ENCODE measurements at places on chromosomes 5 and 9.

GRCh38 chr5:147413266-147413665 lies 96.6 kb downstream of the DPYSL3 start:
- no peak for DNase-seq

- DNase-seq: no peak
Measured at GRCh38 chr5:81726297-81726696, 24.6 kb downstream of the SSBP2 start.

DNA sequence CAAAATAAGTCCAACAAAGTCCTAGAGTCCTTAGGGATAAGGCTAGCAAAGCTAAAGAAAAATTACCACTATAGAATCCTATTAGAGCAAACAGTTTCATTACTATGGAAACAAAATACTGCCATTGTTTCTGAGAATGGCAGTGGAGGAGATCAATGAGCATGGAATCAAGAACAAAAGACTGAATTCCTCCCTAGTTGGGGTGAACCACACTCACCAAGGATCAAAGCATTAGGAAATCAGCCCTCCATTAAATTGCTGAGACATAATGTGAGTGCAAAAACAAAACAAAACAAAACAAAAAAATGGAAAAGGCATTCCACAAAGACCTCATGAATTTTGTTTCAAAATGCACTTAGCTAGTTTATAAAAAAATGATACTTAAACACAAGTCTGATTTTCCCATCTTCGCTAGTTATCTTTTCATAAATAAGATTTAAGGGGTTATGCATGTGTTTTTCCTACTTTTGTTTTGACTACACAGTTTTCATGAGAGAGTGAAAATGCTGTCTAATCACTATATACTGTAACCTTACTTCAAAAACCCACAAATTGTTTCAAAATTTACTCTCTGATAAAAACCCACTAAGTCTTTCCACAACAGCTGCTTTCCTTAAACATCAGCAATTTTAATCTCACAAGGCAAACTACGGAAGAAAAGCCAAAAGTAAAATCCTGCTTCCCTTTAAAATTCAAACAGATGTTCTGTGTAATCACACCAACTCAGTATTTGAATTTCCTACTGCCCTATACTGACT lies 9.7 kb downstream of the SERINC5 start:
- DNase-seq: no peak

GRCh38 chr9:136587145-136587943 lies 41.5 kb upstream of the NOTCH1 start:
- DNase-seq: peak; percentile 90

GRCh38 chr9:130897848-130898551 lies 1.4 kb upstream of the QRFP start:
- no peak for DNase-seq

DNA sequence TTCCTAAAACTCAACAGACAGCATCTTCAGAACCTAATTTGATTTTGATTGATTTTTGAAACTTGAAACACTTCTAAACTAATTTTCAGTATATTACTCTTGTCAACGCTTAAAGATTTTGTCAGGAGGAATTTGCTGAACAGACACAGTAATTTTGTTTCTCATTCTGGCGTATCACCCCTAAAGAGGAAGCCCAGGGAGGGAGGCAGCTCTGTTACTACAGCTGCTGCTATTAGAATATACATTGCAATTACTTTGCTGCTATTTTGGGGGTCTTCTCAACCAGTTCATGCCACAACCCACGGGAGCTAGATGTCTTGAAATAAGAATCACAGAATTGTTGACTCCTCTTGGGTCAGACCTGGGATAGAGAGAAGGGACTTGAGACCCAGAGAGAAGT lies 122.6 kb downstream of the TLR4 start:
- DNase-seq: no peak

GRCh38 chr5:36156121-36156601 lies 4.2 kb downstream of the SKP2 start:
- DNase-seq: no peak

- DNase-seq: no peak
Measured at GRCh38 chr9:21450733-21451394, 10.6 kb downstream of the IFNA1 start.

DNA sequence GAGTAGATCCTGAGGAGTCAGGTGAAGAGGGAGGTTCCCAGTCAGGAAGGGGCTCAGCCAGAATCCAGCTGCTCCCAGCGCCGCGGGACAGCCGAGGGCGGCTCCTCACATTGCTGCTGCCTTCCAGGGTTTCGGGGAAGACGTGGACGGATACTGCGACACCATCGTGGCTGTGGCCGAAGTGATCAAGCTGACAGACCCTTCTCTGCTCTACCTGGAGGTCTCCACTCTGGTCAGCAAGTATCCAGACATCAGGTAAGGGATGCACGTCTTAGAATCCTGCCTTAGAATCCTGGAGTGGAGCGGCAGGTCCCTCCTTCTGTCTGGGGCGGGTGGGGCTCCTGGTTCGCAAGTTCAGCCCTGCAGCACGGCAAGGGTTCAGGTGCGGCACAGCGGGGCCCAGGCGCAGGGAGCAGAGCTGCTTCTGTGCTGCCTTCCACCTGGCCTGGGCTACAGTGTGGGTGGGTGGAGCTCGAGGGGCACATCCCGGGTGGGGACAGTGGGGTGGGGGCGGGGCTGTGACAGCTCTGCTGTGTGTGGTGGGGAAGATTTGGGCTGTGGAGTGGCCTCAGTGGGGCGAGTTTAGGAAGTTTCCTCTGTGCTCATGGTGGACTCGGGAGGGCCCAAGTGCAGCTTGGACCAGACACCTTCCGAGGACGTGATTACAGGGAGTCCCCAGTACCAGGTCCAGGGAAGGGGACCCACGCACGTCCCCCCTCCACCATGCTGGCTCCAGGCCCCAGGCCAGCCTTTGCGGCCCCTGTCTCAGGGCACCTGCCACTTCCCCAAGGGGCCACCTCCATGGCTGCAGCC lies 22.8 kb downstream of the EXOC3 start:
- no peak for DNase-seq

DNA sequence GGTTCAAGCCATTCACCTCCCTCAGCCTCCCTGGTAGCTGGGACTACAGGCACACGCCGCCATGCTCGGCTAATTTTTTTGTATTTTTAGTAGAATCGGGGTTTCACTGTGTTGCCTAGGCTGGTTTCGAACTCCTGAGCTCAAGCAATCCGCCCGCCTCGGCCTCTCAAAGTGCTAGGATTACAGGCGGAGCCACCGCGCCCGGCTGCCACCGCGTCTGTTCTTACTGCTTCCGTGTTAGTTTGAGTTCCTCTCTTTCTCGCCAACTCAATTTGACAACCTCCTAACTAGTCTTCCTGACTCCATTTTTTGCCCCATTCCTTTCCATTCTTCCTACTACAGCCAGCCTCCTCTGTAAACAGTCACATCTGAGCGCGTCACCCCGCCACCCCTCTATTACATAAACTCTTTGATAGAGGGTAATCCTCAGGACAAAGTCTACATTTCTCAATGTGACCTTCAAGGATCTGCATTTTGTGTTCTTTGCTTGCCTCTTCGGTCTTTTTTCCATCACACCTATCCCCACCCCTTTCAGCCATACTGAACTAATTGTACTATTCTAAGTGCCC lies 88.6 kb upstream of the IL6ST start:
- DNase-seq: no peak

GRCh38 chr9:93059715-93060578 lies 1.4 kb downstream of the SUSD3 start:
- DNase-seq: no peak

DNA sequence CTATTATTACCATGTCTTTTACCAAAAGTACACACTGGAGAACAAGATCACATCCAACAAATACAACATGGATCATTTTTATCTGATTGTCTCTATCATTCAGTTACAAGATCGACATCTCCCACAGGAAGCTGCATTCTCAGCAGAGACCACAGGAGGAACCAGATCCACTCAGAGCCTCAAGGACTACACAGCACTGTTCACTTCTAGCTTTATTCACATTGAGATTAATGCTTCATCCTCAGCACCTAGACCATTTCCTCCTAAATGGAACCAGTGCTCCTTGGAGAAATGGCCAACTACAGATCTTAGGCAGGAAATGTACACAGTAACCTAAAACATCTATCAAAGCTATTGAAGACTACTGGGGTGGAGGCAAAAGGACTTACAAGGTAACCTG lies 13.3 kb upstream of the C5orf15 start:
- DNase-seq: no peak

- DNase-seq: no peak
Measured at GRCh38 chr5:163772241-163772640, 266.8 kb downstream of the MAT2B start.

- DNase-seq: no peak
Measured at GRCh38 chr9:98590101-98590500, 118.6 kb downstream of the GABBR2 start.

- DNase-seq: no peak
Measured at GRCh38 chr9:89779405-89780203, 174.8 kb downstream of the GADD45G start.

GRCh38 chr9:136901516-136902258 lies 15.4 kb downstream of the TRAF2 start:
- DNase-seq: no peak

GRCh38 chr9:123527981-123528380 lies 172.0 kb downstream of the CRB2 start:
- DNase-seq: no peak

DNA sequence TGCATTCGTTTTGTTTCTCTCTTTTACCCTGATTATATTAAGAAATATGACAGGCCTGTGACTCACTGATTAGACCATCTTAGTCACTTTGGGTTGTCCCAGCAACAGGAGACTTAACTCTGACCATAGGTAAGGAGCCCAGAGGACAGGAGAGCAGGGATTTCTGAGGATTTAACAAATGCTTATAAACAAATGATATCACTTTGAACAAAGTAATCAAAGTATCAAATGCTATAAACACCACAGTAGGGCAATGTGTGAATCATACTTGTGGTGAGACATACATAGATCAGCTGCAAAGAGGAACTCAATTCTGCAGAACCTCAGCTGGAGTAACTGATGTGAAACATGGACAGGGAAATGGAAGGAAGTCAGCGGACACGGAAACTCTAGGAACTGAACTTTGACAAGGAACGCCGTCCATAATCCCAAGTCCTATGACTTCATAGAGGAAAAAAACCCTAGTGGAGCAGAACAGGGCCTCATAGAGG lies 190.6 kb upstream of the MSX2 start:
- DNase-seq: no peak

- no peak for DNase-seq
Measured at GRCh38 chr5:14109041-14109747, 33.9 kb upstream of the TRIO start.

Measured in nephron progenitor cell (in vitro differentiated cells).